ENCODE measurements at places on chromosomes 7 and 10.

DNA sequence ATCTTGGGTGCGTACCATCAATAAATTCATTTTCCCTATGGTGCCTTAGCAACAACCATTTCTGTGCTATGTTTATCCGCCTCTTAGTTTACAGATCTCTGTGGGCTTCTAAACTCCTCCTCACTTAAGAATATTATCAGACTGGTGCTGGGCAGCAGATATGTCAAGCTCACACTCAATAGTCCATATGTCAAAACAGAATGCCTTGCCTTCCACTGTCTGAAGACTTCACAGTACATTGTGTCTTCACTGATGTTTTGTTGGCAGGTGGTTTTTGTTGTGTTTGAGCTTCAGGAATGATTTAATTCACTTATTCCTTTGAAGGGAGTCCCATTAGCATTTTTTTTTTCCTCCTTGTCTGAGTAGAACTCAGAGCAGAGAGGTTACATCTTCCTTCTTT, 419.6 kb downstream of the DNAJB9 start:
- DNase-seq = no peak

- no peak for DNase-seq
Observed at GRCh38 chr10:5752301-5752871, 60.8 kb downstream of the GDI2 start.

- no peak for DNase-seq
Observed at GRCh38 chr7:37394158-37394557, 54.5 kb downstream of the ELMO1 start.

- DNase-seq = peak; percentile 10
Observed at GRCh38 chr10:43206391-43207235, 60.3 kb downstream of the RASGEF1A start.

DNA sequence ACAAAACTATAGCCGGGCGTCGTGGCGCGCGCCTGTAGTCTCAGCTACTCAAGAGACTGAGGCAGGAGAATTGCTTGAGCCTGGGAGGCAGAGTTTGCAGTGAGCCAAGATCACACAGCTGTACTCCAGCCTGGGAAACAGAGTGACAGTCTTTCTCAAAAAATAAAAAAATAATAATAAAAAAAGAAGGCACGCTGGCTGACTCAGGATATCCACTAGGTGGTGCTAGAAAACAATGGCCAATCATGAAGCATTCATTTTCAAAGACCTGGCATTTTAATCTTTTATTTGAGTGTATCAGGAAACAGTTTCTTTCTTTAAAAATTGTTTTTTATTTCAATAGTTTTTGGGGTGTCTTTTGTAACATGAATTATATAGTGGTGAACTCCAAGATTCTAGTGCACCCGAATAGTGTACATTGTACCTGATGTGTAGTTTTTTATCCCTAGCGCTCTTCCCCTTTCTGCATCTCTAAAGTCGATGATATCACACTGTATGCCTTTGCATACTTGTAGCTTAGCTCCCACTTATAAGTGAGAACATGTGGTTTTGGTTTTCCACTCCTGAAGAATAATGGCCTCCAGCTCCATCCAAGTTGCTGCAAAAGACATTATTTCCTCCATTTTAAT, 88.6 kb downstream of the LYZL1 start:
- no peak for DNase-seq

DNA sequence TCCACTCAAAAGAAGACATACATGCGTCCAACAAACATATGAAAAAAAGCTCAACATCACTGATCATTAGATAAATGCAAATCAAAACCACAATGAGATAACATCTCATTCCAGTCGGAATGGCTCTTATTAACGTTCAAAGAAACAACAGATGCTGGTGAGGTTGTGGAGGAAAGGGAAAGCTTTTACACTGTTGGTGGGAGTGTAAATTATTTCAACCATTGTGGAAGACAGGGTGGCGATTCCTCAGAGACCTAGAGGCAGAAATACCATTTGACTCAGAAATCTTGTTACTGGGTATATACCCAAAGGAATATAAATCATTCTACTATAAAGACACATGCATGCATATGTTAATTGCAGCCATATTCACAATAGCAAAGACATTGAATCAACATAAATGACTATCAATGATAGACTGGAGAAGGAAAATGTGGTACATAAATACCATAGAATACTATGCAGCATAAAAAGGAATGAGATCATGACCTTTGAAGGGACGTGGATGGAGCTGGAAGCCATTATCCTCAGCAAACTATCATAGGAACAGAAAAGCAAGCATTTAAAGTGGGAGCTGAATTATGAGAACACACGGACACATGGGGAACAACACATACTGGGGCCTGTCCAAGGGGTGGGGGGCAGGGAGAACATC, 28.4 kb downstream of the PCDH15 start:
- DNase-seq = no peak

- DNase-seq = no peak
Observed at GRCh38 chr10:129695671-129696070, 228.6 kb downstream of the MGMT start.

- no peak for DNase-seq
Observed at GRCh38 chr7:32091608-32092210, 21.5 kb upstream of the PDE1C start.

DNA sequence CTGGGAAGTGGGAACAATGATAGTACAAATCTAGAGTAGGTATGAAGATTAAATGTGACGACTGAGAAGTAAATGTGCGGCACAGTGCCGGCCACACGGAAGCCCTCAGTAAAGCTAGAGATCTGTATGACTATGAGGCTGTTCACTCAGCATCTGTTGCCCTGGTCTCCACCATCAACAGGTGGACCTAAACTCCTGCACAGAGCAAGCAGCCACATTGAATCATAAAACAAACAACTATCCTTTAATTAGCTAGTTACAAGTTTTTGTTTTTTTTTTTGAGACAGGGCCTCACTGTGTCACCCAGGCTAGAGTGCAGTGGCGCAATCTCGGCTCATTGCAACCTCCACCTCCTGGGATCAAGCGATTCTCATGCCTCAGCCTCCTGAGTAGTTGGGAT, 16.6 kb downstream of the RBP4 start:
- DNase-seq = no peak

GRCh38 chr10:3749600-3749999, 35.4 kb downstream of the KLF6 start:
- no peak for DNase-seq

- DNase-seq = no peak
Observed at GRCh38 chr7:157616426-157616825, 279.6 kb downstream of the DNAJB6 start.

DNA sequence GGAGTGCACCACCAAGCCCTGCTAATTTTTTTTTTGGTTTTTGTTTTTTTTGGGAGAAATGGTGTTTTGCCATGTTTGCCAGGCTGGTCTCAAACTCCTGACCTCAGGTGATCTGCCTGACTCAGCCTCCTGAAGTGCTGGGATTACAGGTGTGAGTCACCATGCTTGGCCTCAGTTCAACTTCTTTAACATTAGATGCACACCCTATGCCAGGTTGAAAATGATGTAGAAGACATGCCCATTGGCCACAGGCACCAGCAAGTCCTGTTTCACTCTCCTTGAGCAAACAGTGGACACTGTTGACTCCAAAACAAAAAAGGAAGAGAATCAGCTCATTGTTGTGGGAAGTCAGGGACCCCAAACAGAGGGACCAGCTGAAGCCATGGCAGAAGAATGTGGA, 1205.3 kb downstream of the REEP3 start:
- DNase-seq = no peak

GRCh38 chr7:150585199-150585598, 18.0 kb downstream of the GIMAP4 start:
- DNase-seq = no peak

DNA sequence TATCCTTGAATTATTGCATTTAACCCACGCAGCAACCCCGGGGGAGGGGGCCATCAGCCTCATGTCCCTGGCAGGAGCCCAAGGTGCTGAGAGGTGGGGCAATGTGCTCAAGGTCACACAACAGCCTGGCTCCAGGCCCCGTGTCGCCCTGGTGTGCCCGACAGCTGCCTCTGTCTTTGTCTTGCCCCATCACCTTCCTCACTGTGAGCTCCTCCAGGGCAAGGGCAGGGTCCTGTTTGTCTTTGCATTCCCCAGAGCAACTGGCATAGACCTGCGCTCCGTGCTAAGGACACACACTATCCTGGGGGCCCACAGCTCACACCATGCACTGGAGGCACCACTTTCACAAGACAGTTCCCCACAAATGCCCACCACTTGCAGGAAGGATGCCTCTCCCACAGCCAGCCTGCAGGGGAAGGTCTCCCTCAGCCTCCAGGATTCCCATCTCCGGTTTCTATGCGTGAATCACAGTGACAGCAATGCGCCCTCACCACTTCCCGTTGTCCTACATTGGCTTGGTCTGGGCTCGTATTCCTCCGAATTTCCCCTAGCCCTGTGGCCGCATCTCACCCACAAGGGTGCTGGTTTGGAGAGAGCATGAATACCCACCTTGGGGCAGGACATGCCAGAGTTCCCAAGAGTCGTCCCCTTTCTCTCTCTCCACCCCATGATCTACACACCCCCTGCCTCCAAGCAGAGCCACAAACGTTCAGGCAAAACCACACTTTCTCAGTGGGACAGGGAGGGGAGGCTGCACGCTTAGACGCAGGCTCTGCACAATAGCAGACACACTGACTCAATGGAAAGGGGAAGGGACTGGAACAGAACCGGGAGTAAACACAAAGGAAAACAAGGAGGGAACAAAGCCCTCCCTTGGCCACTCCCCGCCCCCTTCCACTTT, 10.3 kb downstream of the ITPRIP start:
- no peak for DNase-seq

- no peak for DNase-seq
Observed at GRCh38 chr10:76303682-76304316, 872.4 kb downstream of the LRMDA start.

GRCh38 chr10:62059217-62059920, 157.9 kb downstream of the ARID5B start:
- no peak for DNase-seq
